ENCODE measurements at places on chromosomes 12 and 14. TPM values are rescaled to one million over a fixed set of nuclear protein-coding genes. Genes with fewer than 3 reads are reported as not detected.

DNA sequence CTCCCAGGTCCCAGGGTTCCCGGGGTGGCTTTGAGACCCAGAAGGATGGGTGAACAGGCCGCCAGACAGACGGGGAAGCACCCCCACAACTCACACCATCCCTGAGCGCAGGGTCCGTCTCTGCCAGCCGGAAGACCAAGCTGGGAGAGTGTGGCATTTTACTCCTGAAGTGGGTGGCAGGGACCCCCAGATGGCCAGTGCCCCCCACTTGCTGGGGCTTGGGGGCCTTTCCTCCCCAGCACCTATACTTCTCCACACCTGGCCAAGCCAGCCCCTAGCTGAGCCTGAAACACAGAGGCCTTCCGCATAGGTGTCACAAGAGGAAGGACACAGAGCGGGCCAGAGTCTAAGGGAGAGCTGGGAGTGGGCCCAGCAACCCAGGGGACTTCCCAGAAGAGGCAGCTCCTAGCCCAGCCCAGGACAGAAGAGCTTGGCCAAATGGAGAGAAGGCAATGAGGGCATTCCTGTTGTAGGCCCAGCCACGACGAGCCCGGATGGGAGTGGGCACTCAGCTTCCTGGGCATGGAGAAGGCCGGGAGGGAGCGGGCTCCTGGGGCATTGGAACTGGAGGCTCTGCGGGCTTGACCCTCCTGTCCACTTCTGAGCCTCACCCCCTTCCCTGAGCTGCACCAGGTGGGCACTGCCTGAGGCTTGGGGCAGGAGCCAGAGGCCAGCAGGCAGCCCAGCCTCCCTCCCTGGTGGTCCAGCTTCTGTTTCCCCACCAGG, 3.3 kb downstream of the AHNAK2 start:
- no peak overlapping the region for H3K4me3 ChIP-seq
- no peak overlapping the region for H3K27ac ChIP-seq
- H3K27me3 ChIP-seq, result peaks cover 35% of the 10 kb centered on the region

- no peaks in the 10 kb centered on the region for H3K27me3 ChIP-seq
- peaks cover 40% of the 10 kb centered on the region for H3K4me1 ChIP-seq
- no peak overlapping the region for H3K4me3 ChIP-seq
- no peak for DNase-seq
- H3K36me3 ChIP-seq, result no peaks in the 10 kb centered on the region
Measured at GRCh38 chr14:100440758-100441203, 117.6 kb downstream of the SLC25A47 start.

Gene CCDC38
- total RNA-seq, result not detected

Gene LMNTD1
- total RNA-seq, result not detected

Gene EIF2S3B
- total RNA-seq, result 0.96 TPM

Gene DLGAP5
- 91.9 TPM for total RNA-seq

- H3K27ac ChIP-seq, result no peak overlapping the region
- peaks cover 2% of the 10 kb centered on the region for H3K36me3 ChIP-seq
- H3K27me3 ChIP-seq, result no peaks in the 10 kb centered on the region
- no peak for DNase-seq
- peaks cover 5% of the 10 kb centered on the region for H3K4me1 ChIP-seq
Measured at GRCh38 chr12:71070416-71071128, 87.2 kb downstream of the TSPAN8 start.

DNA sequence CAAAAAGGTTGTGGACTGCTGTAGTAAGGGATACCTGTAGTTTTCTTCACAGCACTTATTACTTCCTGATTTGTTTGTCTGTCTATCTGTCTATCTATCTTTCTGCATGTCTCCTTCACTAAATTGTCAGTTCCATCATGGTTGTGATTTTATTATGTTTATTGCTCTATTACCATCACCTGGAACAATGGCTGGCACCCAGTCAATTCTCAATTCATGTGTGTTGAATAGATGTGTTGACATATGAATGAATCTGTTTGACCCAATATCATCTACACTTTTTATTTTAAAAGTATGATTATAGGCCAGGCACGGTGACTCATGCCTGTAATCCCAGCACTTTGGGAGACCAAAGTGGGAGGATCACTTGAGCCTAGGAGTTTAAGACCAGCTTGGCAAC, 224.4 kb downstream of the NUBPL start:
- H3K27me3 ChIP-seq, result no peaks in the 10 kb centered on the region
- H3K4me1 ChIP-seq, result no peaks in the 10 kb centered on the region
- DNase-seq, result no peak
- no peak overlapping the region for H3K4me3 ChIP-seq

Gene B4GALNT3
- total RNA-seq, result 2.6 TPM

DNA sequence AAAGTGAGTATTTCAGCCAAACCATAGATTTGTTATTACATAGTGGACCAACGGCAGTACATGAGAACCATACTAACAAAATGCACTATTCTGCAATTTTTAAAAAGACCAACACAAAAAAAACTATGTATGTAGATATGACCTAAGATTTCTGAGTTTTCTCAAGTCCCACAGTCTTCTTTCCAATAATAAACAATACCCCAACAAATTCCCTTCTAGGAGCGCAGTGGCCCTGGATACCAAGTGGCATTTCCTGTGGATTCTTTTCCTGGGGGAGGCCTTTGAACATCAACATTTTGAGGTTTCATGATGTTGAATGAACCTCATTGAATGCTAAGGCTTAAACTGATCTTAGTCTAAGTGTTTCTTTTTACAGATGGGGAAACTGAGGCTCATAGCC, 210.5 kb downstream of the BCAT1 start:
- no peak overlapping the region for H3K4me3 ChIP-seq
- no peak overlapping the region for H3K27ac ChIP-seq
- DNase-seq, result no peak
- peaks cover 2% of the 10 kb centered on the region for H3K36me3 ChIP-seq
- no peaks in the 10 kb centered on the region for H3K27me3 ChIP-seq

GRCh38 chr12:24229031-24229700, 279.7 kb upstream of the SOX5 start:
- no peak for DNase-seq
- no peaks in the 10 kb centered on the region for H3K27me3 ChIP-seq
- H3K27ac ChIP-seq, result peak overlapping the region; percentile 73
- H3K36me3 ChIP-seq, result peaks cover 4% of the 10 kb centered on the region

DNA sequence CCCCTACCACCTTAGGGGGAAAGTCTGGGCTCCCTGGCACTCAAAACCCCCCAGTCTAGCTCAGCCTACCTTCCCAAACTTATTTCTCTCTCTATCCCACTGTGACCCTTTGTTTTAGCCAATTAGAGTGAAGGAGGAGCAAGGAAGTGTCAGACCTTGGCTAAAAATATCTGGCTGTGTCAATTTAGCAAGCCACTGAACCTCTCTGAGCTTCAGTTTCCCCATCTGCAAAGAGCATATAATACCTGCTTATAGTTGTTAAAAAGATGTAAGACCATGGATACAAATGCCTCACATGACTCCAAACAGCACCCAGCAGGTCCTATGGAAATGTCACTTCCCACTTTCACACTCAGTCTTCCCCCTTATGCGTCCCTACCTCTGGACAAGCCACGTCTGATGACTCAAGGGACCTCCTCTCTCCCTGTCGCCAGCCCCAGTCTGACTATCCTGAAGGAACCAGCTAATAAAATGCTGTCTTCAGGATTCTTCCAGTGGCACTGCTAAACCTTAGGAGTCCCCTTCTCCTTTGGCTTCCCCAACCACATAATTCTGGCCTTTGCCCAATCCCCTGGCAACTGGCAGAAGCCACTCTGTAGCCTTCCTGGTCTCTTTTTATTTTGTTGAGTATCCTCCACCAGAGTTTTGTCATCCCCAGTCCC, 19.3 kb downstream of the FOXN3 start:
- peaks cover 3% of the 10 kb centered on the region for H3K36me3 ChIP-seq
- no peak overlapping the region for H3K4me3 ChIP-seq
- no peak for DNase-seq
- H3K27ac ChIP-seq, result peak overlapping the region; percentile 39
- peaks cover 62% of the 10 kb centered on the region for H3K4me1 ChIP-seq

GRCh38 chr12:64531665-64532334, 78.5 kb upstream of the RASSF3 start:
- H3K4me1 ChIP-seq, result peaks cover 5% of the 10 kb centered on the region
- H3K27me3 ChIP-seq, result no peaks in the 10 kb centered on the region
- no peaks in the 10 kb centered on the region for H3K36me3 ChIP-seq
- DNase-seq, result no peak
- H3K4me3 ChIP-seq, result no peak overlapping the region
- no peak overlapping the region for H3K27ac ChIP-seq

Gene CEP128
- 30.7 TPM for total RNA-seq

Gene CCDC196
- total RNA-seq, result not detected

DNA sequence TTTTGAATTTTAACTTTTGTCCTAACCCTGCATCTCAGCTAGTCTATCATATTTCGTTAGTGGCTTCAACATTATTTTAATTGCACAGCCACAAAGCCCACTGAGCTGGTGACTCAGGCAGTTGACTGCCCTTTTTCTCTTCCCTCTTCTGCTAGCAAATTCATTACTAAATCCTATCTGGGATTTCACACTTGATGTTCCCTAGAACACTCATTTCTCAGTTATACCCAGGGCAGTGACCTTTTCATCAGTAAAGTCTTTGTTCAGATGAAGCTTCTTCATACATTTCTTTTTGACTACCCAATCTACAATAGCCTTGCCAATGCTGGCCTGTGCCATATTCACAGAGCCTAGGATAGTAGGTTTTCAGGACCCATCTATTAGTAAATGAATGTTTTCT, 107.0 kb downstream of the ATXN7L3B start:
- DNase-seq, result no peak
- no peaks in the 10 kb centered on the region for H3K36me3 ChIP-seq
- H3K4me1 ChIP-seq, result peaks cover 4% of the 10 kb centered on the region
- H3K27ac ChIP-seq, result no peak overlapping the region
- no peaks in the 10 kb centered on the region for H3K27me3 ChIP-seq
- H3K4me3 ChIP-seq, result no peak overlapping the region

- H3K4me1 ChIP-seq, result no peaks in the 10 kb centered on the region
- H3K36me3 ChIP-seq, result no peaks in the 10 kb centered on the region
- no peak overlapping the region for H3K27ac ChIP-seq
Measured at GRCh38 chr14:85061256-85061655, 468.7 kb upstream of the FLRT2 start.

DNA sequence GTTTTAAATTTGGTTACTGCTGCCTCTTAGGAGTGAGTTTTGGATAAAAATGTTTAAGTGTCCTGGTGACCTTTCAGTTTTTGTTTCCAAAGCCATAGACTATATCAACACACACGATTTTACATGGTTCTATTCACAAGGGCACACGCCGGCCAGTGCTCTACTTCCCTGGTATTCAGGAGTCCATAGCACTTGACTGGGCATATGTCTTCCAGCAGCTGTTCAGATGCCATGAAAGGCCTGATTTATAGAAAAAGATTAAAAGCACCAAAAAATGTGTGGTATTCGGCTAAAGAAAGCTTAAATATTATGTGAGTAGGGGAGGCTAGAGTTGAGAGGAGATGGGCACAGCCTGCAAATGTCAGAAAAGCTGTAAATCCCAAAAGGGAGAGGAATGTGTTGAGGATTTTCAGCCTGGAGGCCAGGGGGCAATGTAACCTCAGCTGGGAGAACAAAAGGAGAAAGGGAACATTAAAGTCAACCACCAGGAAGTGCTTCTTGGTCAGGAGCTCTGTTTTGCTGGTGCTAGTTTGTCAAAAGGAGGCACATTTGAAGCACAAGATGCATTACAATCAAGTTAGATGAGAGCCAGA, 478.4 kb downstream of the RAD51B start:
- H3K27ac ChIP-seq, result peak overlapping the region; percentile 96
- peaks cover 31% of the 10 kb centered on the region for H3K36me3 ChIP-seq
- no peak for DNase-seq
- peak overlapping the region; percentile 41 for H3K4me3 ChIP-seq

GRCh38 chr12:98198261-98198982, 317.0 kb upstream of the TMPO start:
- no peak overlapping the region for H3K4me3 ChIP-seq
- no peaks in the 10 kb centered on the region for H3K4me1 ChIP-seq
- no peak for DNase-seq
- H3K27ac ChIP-seq, result peak overlapping the region; percentile 2
- H3K36me3 ChIP-seq, result peaks cover under 1% of the 10 kb centered on the region

DNA sequence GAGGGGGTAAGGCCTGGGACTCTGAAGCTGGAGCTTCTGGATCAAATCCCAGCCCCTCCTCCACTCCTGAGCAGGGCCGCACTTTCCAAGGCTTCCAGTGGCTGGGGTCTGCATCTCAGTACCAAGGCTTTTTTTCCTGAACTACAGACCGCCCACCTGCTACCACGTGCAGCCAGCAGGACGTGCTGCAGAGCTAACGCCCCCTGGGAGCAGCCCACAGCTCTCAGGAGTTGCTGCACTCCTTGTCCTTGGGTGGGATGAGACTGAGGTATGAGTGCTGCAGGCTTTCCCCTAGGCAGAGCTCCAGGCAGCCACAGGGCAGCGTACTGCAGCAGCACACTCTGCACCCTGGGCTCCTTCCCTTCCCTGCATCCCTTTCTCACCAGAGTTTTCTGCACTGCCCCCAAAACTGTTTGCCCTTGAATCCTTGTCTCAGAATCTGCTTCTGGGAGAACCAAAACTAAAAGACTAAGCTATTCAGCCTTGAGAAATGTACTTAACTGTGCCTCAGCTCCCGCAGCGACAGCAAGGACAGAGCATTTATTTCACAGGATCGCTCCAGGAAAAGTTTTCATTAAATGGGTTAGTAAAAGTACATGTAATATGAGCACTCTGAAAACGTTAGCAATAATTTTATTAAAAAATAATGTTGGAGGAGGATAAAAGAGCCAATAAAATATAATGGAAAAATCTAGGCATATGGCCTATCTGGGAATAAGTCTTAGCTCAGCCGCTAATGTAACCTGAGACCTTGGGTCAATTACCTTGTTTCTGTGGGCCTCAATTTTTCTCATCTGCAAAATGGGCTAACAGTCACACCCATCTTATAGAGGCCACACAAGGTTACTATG, 25.5 kb downstream of the RBM19 start:
- no peaks in the 10 kb centered on the region for H3K27me3 ChIP-seq
- DNase-seq, result no peak
- H3K36me3 ChIP-seq, result peaks cover 5% of the 10 kb centered on the region
- H3K4me1 ChIP-seq, result no peaks in the 10 kb centered on the region

GRCh38 chr12:110538869-110539622, 36.9 kb downstream of the RAD9B start:
- H3K36me3 ChIP-seq, result peaks cover 4% of the 10 kb centered on the region
- no peak for DNase-seq
- H3K27me3 ChIP-seq, result no peaks in the 10 kb centered on the region
- peak overlapping the region; percentile 35 for H3K27ac ChIP-seq

- peaks cover 9% of the 10 kb centered on the region for H3K27me3 ChIP-seq
- H3K4me1 ChIP-seq, result no peaks in the 10 kb centered on the region
- peaks cover 2% of the 10 kb centered on the region for H3K36me3 ChIP-seq
- no peak overlapping the region for H3K27ac ChIP-seq
- no peak for DNase-seq
Measured at GRCh38 chr12:112977139-112977538, 1.2 kb upstream of the OAS2 start.

Gene GCH1
- 3.8 TPM for total RNA-seq

GRCh38 chr12:15721316-15722115, 67.7 kb downstream of the EPS8 start:
- DNase-seq, result no peak
- H3K27ac ChIP-seq, result peak overlapping the region; percentile 58
- no peaks in the 10 kb centered on the region for H3K36me3 ChIP-seq
- peaks cover 40% of the 10 kb centered on the region for H3K4me1 ChIP-seq
- H3K27me3 ChIP-seq, result no peaks in the 10 kb centered on the region
- no peak overlapping the region for H3K4me3 ChIP-seq

Data from neural crest cell (in vitro differentiated cells).